ENCODE measurements at places on chromosomes 6 and 20.

GRCh38 chr20:53100476-53100911 is 128.3 kb downstream of the TSHZ2 start:
- no peak for DNase-seq

DNA sequence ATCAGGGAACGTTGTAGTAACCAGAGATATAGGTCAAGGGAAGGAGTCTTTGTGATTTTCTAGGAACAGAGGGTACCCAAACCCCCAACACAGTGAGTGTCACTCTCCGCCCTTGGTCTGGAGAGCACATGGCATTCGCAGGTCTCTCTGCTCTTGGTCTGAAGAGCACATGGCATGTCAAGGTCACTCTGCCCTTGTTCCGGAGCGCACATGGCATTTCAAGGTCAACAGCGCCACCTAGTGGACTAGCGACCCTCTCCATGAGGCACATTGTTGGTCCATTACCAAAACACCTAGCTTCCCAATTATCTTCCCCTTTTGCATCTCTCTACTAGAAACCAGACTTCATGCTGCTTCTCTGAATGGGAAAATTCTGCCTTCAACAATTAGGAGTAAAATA is 260.0 kb downstream of the C6orf118 start:
- DNase-seq: peak; percentile 60

DNA sequence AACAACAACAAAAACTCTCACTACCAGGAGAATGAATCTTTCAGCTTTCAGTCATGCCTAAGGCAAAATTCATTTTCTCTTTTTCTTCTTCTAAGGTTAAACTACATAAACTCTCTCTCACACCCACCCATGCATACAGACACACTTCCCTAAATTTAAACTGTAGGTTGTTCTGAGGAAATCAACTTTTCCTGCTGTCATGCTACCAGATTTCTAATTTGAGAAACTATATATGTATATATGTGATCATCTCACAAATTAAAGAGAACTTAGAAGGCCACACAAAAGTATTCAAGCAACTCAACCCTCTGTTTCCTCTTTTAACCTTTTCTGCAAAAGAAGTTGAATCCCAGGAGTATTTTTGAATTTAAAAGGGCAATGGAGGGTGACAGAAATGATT is 532.5 kb downstream of the KIF16B start:
- DNase-seq: no peak

DNA sequence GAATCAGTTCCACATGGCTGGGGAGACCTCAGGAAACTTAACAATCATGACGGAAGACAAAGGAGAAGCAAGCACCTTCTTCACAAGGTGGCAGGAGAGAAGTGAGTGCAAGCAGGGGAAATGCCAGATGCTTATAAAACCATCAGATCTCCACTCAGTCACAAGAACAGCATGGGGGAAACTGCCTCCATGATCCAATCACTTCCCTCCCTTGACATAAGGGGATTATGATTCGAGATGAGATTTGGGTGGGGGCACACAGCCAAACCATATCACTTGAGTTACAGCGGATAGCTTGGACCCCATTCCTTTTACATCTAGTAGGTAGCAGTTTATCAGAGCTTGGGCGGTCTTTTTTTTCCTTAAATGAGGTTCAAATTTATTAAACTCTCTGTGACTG is 19.1 kb downstream of the AFDN start:
- DNase-seq: no peak

- DNase-seq: no peak
These were observed 28.6 kb upstream of the CDKN1A start for GRCh38 chr6:36649701-36650484.

GRCh38 chr6:42510795-42511194 is 53.0 kb upstream of the UBR2 start:
- no peak for DNase-seq

GRCh38 chr6:34206726-34207125 is 29.9 kb upstream of the HMGA1 start:
- no peak for DNase-seq

GRCh38 chr6:67449602-67450001 is 1185.5 kb upstream of the ADGRB3 start:
- no peak for DNase-seq

GRCh38 chr6:75094614-75095200 is 111.1 kb downstream of the COL12A1 start:
- DNase-seq: no peak

DNA sequence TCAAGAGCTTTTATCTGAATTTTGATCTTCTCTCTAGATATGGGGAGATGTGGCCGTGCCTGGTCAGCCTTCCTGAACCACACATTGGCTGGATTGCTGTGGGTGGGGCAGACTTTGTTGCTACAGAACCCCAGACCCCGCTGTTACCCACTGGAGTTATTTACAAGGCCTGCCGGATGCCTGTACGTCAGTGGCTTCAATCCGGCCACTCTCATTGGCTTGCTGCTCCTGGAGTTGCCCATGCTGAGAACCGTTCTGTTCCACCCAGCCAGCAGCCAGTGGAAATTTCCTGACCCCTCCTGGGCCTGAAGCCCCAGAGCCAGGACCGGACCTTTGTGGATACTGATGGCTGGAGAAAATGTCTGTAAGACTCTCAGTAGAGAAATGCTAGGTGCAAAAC is 101.9 kb downstream of the TFAP2C start:
- DNase-seq: no peak

DNA sequence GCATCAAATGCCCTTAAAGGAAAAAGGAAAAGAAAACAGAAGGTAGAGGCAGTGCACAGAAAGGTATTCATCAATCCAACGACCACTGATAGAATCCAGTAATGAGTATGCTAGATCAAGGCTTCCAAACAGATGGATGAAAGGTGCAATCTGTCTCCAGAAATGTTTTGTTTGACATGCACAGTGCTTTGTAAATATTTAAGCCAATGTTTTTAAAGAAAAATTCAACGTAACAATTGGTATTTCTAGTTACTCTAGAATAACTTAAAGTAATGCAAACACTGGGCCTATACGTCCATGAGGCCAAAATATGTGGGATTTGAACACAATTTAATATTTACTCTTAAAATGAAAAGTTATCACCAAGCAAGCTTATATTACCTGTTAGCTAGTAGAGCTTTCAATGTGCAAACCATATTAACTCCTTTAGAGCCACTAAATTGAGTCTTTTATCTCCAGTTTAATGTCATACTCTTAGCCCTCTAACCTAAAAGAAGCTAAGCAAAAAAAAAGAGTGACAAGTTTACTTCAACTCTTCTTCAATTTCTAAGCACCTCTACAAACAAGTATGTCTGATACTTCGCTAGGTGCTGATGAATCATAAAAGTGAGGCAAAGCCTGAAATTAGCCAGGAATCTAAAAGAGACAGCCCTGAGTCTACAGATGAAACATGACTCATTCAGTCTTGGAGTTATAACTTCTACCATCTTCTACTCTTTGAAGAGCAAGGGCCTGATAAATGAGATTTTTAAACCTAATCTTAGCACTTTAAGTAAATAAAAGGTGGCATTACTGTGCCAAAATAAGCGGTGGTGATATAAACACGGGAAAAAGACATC is 169.8 kb downstream of the PTPRK start:
- DNase-seq: no peak

GRCh38 chr6:110705543-110705942 is 109.7 kb downstream of the CDK19 start:
- no peak for DNase-seq

DNA sequence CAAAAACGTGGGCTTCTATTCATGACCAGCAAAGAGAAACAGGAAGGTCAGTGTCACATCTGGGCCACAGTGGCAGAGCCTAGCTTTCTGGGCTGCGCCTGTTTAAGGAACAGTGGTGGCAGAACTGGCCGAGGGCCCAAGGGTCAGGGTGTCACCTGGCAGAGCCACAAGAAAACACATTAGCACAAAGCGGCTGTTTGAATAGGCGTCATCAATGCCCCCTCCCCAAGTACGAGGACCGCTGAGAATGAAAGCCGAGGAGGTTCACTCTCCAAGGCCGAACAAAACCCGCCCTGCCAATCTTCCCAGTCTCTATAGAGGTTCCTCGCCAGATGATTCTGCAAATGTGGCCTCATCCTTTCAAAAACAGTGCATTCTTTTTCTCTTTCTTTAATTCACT is 125.2 kb upstream of the TRAF3IP2 start:
- no peak for DNase-seq

GRCh38 chr6:3032986-3033385 is 33.3 kb downstream of the NQO2 start:
- DNase-seq: no peak

DNA sequence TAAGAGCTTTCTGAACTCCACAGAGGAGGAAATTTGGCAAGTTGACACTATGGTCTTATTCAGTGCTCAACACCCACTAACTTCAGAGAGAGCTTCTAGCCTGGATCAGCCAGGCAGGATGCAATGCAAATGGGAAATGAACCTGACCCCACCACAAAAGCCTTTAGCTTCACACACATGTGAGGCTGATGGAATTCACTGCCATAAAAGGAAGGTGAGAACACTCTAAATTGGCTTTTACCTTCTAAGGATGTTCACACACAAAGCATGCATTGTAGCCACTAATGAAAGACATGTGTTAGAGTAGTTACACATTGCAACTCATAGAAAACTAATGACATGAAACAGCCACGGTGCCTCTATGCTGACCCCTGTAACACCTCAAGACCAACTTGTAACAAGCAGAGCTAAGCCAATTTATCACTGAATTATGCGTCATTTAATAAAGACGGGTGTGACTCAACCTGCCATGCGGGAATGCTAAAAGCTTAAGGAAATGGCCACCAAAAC is 262.1 kb downstream of the HACE1 start:
- no peak for DNase-seq

GRCh38 chr6:51644426-51644825 is 443.0 kb downstream of the PKHD1 start:
- no peak for DNase-seq

DNA sequence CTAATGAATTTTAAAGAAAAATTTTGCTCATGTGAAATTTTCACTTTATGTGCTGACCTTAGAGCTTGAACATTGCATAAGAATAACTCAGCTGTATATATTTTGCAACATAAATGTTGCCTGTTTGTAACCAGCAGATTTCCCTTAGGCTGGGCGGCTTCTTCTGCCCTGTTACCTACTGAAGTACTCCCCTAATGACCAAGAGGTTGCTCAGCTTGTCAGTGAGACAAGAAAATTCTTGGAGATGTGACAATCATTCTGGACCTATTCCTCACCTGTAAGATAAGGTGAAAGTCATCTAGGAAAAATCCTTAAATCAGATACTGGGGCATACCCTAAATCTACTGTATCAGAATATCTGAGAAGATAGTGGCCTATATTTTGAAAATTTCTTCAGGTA is 1061.7 kb downstream of the KIF16B start:
- no peak for DNase-seq

GRCh38 chr6:142851601-142852000 is 93.4 kb downstream of the HIVEP2 start:
- DNase-seq: no peak

GRCh38 chr20:4886771-4887527 is 114.4 kb downstream of the SLC23A2 start:
- no peak for DNase-seq

- peak; percentile 92 for DNase-seq
These were observed at the start of gene HLA-DMB for GRCh38 chr6:32940656-32941213. HLA-DMB (minus strand) TSS chr6:32941028; CDS start chr6:32940807, 221 bp downstream.

GRCh38 chr6:110265273-110265672 is 85.0 kb downstream of the CDC40 start:
- no peak for DNase-seq

DNA sequence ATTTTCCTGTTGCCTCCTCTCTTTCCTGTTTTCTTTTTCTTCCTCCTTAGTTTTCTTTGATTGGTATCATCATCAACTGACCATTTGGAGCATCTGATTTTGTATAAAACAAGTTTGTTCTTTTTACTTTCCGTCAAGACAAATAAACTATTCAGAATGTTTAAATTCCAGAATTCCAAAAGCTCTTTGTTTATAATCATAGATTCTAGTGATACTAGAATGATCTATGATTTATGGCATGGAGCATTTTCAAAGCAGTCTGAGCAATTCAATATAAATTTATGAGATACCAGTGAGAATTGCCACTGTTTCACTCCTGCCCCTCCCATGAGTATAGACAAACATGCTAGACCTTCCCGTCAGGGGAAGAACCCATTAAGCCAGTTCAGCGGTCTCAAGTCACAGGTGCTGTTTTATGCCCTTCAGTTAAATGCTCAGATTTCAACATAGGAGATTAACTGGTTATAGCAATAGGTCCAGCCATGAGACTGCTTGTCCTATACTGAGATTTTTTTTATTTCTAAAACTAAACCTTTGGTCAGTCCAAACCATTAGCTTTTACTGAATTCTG is 60.7 kb downstream of the GRIK2 start:
- peak; percentile 19 for DNase-seq

DNA sequence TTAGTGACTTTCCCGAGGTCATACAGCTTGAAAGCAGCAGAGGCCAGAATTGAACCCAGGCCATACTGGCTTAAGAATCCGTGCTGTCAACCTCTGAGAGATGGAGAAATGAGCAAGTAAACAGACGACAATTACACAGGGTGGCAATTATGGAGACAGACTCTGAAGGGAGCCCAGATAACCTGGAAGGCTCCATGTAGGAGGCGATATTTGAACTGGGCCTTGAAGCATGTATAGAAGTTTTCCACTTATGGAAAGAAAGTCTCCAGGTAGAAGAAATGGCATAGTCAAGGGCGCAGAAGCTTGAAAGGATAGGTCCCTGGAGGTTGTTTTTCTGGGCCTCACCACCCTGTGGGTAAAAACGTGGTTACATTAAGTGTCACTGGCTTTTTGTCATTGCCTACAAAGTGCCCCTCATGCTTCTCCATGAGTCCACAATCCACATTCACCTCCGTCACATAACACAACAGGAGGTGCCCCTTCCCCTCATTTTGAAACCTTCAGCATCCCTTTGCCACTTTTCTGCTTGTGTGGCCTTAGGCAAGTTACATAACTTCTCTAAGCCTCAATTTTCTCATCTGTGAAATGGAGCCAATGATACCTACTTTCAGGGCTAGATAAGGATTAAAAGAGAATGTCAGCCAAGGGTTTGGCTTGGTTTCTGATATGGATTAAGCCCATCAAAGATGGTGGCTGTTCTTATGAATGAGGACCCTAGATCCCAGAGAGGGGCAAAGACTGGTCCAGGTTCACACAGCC is 5.9 kb upstream of the BPI start:
- DNase-seq: no peak

DNA sequence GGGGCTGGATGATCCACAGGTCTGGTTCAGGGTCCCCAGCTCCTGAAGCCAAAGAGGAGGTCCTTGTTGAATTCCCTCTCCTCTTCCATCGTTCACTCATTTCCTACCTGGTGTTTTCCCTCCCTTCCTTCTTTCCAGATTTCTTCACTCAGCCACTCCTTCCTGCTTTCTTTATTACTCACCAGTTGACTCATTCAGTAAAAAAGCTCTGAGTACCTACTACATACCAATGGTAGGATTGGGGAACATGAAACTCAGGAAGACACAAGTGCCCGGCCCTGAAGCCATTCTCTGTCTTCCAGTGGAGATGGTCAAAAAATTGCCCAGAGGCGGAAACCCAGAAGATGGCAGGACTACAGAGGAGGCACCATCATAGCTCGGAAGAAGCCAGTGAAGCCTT is 11.9 kb upstream of the NSFL1C start:
- no peak for DNase-seq

- DNase-seq: peak; percentile 46
These were observed 36.5 kb upstream of the BCLAF1 start for GRCh38 chr6:136326038-136326553.
